ENCODE measurements at places on chromosomes 13 and 19.

DNA sequence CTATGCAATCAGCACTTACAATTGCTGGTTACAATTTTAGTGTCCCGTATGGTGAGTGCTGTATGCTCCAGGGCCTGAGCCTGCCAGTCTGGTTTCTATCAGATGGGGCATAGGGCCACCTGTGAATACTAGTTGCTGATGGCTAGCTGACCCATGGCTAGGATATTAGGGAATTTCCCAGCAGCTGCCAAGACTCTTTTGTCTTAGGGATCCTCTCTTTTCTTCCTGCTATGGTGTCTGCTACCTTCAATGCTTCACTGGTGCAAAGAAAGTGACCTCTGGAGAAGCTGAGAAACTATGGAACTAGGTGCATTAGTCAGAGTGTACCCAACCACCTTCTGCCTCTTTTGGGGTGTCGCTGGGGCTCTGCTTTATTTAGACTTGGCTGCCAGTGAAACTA is 11.6 kb downstream of the CCDC169 start:
- no peak for DNase-seq

- DNase-seq, result no peak
Observed at GRCh38 chr19:1259206-1259875, 9.8 kb upstream of the CIRBP start.

GRCh38 chr19:32781280-32781679 is 61.7 kb downstream of the TDRD12 start:
- no peak for DNase-seq

GRCh38 chr19:46076951-46077814 is 36.4 kb upstream of the IGFL4 start:
- peak; percentile 82 for DNase-seq

DNA sequence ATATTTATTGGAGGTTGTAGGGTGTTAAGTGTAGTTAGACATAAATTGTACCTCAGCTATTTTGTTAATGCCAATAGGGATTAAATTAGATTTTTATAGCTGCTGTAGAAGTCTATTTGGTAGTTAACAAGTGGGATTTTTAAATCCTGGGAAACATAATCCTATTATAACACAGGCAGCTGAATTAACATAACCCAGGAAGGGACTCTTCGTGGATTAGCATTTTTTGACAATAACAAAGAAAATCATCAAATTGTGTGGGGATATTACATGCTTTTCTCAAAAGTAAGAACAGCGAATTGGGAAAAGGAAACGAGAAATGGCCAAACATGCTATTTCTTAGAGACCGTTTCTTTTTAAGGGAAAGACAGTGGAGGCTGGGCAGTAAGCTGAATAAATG is 172.8 kb downstream of the ZIC5 start:
- no peak for DNase-seq

DNA sequence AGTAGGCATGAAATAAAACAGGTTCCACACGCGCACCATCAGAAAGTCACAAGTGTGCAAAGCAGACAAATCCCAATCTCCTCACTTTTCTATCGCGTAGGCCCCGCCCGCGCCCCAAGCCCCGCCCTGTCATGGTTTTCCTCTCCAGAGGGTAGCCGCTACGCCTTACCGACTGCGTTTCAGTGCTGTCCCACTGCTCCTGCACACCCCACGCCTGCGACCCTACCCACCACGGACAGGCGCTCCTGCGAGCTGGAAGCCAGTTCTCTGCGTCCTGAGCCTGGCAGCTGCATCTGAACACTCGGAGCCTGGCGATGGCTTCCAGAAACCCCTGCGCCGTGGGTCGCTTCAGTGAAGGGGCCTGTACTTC is 379 bp upstream of the ZNF470 start:
- DNase-seq, result peak; percentile 23

DNA sequence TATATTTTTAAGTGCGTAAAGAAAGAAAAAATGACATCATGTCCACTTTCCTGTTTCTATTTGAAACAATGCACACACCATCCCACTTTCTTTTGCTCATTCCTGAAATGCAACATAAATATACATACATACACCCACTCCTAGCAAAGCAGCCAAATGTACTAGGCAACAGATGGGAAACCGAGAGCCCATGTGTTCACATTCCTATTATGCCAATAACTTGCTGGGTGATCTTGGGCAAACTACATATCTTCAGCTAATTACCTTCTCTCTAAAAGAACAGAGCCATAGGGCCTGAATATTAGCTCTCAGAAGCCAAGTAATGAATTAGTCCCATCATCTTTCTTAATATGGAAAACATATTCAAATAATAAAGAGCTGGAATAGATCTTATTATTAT is 610.6 kb upstream of the ATXN8OS start:
- no peak for DNase-seq

DNA sequence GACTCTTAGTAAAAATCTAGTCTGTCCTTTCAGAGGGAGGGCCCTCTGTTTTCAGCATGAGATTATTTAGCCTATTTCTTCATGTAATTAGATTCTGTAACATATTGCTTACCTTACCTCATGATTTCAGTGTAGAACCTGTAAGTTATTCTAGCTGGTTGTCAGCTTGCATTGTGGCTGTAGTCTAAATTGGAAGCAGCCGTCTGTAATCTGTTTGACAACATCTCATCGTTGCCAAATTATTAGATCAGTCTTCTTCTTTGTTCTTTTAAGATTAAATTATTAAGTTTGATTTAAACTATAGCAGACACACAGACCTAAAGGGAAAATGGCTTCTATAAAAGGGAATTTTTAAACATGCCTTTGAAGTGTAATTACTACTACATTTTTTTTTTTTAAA is 34.8 kb downstream of the SLAIN1 start:
- DNase-seq, result no peak

GRCh38 chr19:14368011-14368513 is 13.2 kb upstream of the ADGRE5 start:
- no peak for DNase-seq

DNA sequence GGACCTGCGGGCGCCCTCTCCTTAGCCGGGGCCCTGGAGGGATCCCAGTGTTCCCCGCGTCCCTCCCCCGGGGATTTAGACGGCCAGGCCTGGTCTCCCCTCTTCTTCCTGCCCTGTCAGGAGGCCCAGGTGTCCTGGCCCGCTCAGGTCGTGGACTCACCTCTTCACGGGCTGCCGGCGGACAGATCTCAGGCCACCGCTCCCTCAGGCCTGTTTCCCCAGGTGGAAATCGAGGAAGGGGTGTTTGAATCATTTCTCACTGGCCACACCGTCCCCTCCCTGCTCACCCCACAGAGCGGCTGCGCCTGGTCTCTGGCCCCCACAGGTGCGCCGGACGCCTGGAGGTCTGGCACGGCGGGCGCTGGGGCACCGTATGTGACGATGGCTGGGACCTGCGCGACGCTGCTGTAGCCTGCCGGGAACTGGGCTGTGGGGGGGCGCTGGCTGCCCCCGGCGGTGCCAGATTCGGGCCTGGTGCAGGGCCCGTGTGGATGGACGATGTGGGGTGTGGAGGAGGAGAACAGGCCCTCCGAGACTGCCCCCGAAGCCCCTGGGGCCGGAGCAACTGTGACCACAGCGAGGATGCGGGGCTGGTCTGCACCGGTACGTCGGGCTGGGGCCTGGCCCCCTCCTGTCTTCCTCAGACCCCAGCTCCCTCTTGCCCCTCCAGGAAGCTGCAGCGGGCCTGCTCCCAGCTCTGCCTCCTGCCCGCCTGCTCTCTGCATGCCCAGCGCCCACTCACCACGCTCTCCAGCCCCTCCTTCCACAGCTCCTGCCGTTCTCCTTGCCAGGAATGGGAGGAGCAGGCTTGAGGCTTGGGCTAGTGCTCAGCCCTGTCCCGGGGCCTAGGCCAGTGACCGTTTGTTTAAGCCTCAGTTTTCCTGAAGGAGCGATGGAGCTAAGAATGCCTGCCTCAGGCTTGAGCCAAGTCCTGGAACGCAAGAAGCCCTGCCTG is 2.5 kb downstream of the SSC5D start:
- no peak for DNase-seq

DNA sequence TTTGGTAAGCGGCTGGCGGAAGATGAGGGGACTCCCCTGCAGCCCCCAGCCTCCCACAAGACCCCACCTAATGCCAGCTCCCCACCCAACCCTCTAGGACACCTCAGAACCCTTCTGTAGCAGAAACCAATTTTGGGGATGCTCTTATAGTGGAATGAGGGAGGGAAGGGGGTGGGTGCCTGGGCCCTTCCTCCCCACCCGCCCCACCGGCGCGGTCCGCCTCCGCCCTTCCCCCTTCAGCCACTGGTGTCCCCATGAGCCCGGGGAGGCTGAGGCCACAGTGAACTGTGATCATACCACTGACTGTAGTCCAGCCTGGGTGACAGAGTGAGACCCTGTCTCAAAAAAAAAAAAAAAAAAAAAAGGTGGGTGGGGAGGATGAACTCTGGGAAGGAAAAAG is 16.2 kb downstream of the TLE6 start:
- no peak for DNase-seq

DNA sequence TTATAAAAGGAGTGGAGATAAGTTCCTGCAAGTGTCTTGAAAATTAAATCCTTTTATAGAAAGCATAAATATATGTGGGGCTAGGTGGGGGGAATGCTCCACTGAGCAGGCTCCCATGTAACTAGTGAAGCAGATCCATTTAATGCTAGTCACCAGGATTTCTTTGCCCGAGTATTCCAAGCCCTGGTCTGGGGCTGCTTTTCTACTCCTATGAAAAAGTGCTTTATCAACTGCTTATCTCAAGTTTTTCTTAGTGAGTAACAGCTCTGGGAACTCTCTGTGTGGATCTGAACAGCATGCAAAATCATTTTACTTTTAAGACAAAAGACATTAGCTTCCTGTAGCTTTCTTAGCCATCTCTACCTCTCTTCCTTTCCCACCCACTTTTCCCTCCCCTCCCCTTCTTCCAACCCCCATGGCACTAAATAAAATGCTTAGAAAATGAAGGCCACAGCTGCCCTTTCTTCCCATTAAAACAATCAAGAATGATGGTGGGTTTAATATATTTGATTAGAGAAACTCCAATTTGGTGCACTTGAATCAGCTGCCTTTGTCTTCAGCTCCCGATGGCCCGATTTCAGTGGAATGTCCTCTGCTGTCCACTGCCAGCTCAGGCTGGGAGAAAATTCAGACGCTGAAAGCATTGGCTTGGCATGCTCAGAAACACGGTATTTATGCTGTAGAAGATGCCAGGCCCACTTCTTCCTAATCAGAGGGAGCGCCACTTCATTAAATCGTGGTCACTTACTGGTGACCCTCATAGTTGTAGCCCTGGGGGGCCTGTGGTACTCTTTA is 475.1 kb downstream of the FOXO1 start:
- no peak for DNase-seq

DNA sequence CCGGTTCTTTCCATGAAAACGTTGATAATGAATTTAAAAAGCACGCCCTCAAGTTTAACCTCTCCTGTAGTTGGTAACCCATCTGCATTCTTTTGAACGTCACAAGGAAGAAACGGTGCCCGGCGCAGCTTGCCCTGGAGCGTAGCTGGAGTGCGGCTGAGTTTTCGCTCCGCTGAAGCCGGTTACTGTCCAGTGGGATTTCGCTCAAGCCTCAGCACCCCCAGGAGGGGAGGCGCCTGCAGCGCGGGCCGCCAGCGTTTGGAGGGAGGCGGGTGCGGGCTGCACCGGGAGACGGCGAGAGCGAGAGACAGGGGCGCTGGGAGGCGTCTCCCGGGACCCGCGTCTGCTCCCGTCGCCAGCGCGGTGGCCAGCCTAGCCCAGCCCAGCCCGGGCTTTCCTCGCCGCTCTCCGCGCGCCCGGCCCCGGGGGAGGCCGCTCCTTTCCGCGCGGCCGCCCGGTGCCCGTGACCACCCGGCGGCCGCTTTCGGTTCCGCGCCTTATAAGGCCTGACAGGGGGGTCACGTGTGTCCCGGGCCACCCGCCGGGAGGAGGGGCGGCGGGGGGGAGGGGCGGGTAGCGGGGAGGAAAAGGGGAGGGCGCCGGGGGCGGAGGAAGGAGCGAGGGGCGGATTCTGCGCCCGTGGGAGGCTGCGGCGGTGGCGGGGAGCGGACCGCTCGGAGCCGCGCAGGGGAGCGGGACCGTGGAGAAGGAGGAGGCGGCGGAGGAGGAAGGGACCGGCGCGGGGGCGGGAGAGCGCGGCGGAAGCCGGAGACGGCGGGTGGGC is 8.3 kb upstream of the DGKH start:
- peak; percentile 79 for DNase-seq

DNA sequence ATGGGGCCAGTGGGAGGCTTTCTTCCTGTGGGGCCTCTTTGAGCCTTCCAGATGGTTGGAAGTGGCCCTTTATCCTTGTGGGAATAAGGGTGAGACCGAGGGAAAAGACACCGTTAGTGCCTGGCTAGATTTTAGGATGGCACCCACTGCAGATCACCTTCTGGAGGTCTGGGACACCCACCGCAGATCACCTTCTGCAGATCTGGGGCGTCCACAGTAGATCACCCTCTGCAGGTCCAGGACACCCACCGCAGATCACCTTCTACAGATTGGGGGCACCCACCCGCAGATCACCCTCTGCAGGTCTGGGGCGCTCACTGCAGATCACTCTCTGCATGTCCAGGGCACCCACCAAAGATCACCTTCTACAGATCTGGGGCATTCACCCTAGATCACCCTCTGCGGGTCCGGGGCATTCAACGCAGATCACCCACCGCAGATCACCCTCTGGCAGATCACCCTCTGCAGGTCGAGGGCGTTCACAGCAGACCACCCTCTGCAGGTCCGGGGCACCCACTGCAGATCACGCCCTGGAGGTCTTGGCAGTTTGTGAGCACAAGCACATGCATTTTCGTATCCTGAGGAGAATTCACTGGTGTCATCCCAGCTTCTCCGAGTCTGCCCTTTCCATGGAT is 153.4 kb upstream of the TSHZ3 start:
- DNase-seq, result no peak

DNA sequence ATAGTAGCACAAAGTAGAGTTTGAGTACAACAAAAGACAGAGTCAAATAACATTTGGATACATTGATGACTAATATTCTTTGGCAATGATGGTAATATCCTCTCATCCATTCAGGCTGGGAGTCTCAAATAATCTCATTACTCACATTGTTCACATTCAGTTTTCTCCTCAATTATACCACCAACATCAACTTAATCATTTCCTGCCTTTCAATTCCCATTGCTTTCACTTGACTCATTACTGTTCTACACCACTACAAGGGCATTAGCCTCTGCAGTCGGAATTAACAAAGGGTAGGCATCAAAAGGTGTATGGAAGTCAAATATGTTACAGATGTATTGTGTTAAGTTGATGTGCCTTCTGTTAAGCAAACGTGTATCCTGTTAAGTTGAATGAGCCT is 518.4 kb upstream of the SLITRK1 start:
- DNase-seq, result no peak

- DNase-seq, result peak; percentile 63
Observed at GRCh38 chr13:95552539-95553441, at the start of gene CLDN10. CLDN10 (plus strand) TSS chr13:95552720; CDS start chr13:95552754, 34 bp downstream.

DNA sequence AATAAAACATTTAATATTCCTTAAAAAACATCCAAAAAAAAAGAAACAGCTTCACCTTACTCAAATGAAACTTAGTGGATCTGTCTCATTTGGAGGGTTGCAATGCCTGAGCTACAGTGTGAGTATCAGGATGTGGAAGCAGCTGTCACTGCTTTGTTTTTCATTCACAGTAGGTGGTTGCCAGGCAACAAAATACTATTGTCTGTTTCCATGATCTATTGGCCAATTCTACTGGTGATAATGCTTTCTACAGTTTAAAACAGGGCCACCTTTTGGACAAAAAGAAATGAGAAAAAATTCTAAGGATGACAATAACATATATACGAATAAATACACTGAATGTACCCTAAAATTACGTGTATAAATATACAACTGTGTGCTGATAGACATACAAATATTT is 3.0 kb downstream of the ENOX1 start:
- DNase-seq, result no peak
